ENCODE measurements at places on chromosomes 7 and 10. TPM values are rescaled to one million over a fixed set of nuclear protein-coding genes. Genes with fewer than 3 reads are reported as not detected.

CHPF2 gene
- total RNA-seq, result 52.1 TPM

FZD1 gene
- 6.3 TPM for total RNA-seq

FOXK1 gene
- 16.2 TPM for total RNA-seq

DNA sequence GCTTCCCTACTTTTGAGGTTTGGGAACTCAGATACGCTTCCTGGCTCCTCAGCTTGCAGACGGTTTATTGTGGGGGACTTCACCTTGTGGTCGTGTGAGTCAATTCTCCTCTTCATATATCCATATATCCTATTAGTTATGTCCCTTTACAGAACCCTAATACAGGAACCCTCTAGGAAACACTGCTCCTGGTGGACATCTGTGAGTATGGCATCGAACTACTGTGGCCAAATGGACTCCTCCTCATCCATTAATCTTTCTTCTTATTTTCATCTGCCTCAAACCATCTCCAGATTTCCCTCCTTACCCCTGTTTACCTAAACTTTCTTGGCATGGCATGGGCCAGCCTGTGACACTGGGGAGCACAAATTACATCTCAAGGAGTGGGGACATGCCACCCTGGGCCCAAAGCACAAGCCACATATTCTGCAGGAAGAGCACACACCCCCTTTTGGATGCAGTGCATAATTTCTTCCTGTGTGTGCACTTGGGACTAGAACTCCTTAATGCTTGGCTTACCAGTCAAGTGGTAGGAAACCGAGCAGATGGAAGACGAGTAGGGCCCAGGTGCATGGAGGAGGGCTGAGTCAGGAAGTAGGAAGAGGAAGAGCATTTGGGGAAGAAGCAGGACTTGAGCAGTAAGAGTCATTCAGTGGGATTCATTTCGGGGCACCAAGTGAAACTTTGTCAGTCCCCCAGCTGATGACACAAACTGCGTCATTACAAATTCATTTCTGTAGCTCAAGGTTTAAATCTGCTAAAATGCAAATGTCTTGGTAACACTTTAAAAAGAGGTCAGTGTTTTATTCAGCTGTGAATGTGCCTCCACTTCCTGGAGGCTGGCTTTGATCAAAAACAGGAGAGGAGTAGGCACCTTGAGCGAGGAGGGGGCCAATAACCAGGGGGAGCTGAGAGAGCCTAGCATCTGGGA is 80.8 kb upstream of the PLXNA4 start:
- H3K4me3 ChIP-seq, result no peak overlapping the region
- H3K4me1 ChIP-seq, result no peaks in the 10 kb centered on the region
- H3K27me3 ChIP-seq, result no peaks in the 10 kb centered on the region
- no peak overlapping the region for H3K27ac ChIP-seq

DNA sequence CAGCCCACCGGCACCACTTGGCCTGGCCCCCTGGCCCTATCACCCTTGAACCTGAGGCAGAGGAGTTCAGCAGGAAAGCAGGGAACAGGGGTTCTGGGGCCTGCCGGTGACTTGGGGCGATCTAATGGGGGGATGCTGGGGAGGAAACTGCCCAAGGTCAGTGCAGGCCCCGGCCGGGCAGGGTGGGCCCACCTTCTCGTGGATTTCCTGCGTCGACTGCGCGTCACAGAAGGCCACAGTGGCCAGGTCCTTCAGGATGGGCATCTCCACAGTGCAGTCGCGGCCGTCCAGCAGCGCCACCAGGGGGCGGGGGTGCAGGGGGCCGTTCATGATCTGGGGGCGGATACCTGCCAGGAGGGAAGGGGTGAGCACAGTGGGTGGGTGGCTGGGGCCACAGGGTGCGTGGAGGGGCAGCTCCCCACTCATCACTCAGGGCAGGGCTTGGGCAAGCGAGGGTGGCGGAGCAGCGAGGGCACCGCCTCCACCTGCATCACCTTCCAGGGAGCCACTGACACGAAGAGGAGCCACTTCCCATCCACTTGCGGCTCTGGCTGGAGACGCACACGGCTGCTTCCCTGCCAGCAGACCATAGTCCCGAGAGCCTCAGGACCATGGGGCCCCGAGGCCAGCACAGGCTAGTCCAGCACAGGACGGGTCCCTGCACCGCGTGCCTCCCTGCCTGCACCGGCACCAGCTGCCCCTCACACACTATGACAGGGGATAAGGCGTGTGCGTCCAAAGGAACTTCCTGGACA is 61.4 kb downstream of the ZRANB1 start:
- H3K4me3 ChIP-seq, result no peak overlapping the region
- H3K4me1 ChIP-seq, result peaks cover 38% of the 10 kb centered on the region
- DNase-seq, result peak; percentile 11
- no peaks in the 10 kb centered on the region for H3K27me3 ChIP-seq

DNA sequence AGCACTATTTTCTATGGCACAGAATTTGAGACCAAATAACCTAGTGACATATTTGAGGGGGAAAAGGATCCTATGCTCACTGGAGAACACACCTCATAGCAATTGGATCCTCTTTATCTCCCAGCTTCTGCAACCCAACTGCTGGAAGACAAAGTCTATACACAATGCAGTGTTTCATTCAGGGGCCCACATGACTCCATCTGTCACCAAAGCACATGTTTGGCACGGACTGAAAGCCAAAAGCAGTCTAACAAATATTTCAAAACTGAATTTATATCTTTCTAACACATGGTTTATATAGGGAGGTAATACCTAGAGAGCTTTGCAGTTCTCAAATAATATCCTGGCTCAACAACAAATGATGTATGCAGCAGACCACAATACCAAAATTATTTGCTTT is 39.2 kb downstream of the ADAM12 start:
- H3K4me1 ChIP-seq, result no peaks in the 10 kb centered on the region
- DNase-seq, result no peak
- H3K4me3 ChIP-seq, result no peak overlapping the region
- H3K36me3 ChIP-seq, result no peaks in the 10 kb centered on the region
- H3K27ac ChIP-seq, result no peak overlapping the region
- H3K27me3 ChIP-seq, result no peaks in the 10 kb centered on the region

- DNase-seq, result no peak
- no peaks in the 10 kb centered on the region for H3K27me3 ChIP-seq
- H3K4me1 ChIP-seq, result no peaks in the 10 kb centered on the region
- no peak overlapping the region for H3K27ac ChIP-seq
Observed at GRCh38 chr10:45076891-45077290, 76.2 kb downstream of the ZNF22 start.

DNA sequence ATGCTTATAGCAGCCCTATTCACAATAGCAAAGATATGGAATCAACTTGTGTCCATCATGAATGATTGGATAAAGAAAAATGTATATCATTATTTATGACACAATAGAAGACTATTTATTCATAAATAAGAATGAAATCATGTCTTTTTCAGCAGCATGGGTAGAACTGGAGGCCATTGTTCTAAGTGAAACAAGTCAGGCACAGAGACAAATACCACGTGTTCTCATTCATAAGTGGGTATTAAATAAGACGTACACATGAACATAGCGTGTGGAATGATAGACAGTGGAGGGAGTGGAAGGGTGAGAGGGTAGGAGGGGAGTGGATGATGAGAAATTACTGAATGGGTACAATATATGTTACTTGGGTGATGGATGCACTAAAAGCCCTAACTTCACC is 762.4 kb downstream of the REEP3 start:
- no peaks in the 10 kb centered on the region for H3K27me3 ChIP-seq
- H3K36me3 ChIP-seq, result no peaks in the 10 kb centered on the region
- DNase-seq, result no peak
- no peak overlapping the region for H3K4me3 ChIP-seq
- H3K4me1 ChIP-seq, result no peaks in the 10 kb centered on the region

- DNase-seq, result peak; percentile 1
- no peaks in the 10 kb centered on the region for H3K36me3 ChIP-seq
- no peaks in the 10 kb centered on the region for H3K4me1 ChIP-seq
- H3K4me3 ChIP-seq, result no peak overlapping the region
- no peaks in the 10 kb centered on the region for H3K27me3 ChIP-seq
Observed at GRCh38 chr7:151181011-151181431, 6.0 kb downstream of the ASB10 start.

GRCh38 chr7:30893357-30893756 is 18.3 kb upstream of the AQP1 start:
- no peaks in the 10 kb centered on the region for H3K27me3 ChIP-seq
- peaks cover 73% of the 10 kb centered on the region for H3K4me1 ChIP-seq
- peak; percentile 61 for DNase-seq
- no peaks in the 10 kb centered on the region for H3K36me3 ChIP-seq
- no peak overlapping the region for H3K4me3 ChIP-seq

DNA sequence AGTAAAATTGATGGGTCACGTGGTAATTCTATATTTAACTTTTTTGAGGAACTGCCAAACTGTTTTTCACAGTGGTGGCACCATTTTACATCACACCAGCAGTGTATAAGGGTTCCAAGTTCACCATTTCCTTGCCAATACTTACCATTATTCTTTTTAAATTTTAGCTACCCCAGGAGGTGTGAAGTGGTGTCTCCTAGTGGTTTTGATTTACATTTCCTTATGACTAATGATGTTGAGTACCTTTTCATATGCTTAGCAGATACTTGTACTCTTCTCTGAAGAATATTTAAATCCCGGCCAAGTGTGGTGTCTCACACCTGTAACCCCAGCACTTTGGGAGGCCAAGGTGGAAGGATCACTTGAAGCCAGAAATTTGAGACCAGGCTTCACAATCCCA is 28.5 kb downstream of the FHIP2A start:
- H3K4me3 ChIP-seq, result no peak overlapping the region
- no peak for DNase-seq
- H3K27ac ChIP-seq, result no peak overlapping the region
- no peaks in the 10 kb centered on the region for H3K27me3 ChIP-seq

DNA sequence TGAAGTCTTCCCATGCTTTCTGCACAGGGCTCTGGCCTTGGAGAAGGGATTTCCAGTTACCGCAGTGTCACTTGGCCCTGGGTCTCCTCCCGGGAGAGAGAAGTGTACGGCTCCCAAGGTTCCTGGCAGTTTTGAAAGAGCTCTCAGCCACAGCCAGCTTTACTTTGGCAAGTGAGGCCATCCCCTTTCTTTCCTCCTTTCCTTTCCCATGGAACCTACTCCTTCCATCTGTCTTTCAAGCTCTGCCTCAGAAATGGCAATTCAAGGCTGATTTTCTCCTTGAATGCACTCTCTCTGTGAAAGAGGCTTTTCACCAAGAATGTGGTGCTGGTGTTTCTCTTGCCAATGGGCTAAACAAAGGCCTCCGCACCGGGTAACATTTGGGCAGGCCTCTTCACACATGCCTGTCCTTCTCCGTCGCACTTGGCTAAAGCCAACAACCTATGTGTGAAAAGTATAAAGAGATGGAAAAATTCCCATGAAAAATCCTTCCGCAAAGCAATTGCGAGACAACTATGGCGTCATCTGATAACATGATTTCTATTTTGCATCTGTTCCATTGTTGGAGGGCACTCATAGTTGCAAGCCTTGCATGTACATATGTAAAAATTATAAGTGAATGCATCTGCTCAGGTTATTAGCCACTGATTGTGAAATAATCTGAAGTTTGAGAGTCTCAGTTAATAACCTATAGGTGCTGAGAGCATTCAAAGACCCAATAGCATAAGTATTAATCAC is 125.4 kb downstream of the PFKFB3 start:
- H3K4me3 ChIP-seq, result no peak overlapping the region
- H3K27me3 ChIP-seq, result no peaks in the 10 kb centered on the region
- no peaks in the 10 kb centered on the region for H3K4me1 ChIP-seq
- DNase-seq, result no peak
- no peak overlapping the region for H3K27ac ChIP-seq

Data from body of pancreas (tissue), 4 donors.